ENCODE measurements at places on chromosomes 12 and 14.

DNA sequence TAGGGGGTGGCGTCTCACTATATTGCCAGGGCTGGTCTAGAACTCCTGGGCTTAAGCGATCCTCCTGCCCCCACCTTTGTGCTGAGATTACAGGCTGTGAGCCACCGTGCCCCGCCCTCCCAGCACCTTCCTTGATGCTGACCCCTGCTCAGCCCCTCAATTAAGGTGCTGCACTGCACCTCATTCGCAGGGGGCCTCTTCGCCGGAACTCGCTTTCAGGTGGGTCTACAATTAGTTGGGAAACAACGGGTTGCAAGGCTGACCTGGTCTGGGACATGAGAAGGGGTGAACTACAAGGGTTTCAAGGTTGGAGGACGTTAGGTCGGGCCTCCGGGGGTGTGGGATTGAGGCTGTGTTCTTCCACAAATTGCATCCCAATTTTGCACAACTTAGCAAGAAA is 1.2 kb upstream of the NOP2 start:
- no peak for DNase-seq

GRCh38 chr12:116384691-116385485 is 107.4 kb upstream of the MED13L start:
- DNase-seq: no peak

DNA sequence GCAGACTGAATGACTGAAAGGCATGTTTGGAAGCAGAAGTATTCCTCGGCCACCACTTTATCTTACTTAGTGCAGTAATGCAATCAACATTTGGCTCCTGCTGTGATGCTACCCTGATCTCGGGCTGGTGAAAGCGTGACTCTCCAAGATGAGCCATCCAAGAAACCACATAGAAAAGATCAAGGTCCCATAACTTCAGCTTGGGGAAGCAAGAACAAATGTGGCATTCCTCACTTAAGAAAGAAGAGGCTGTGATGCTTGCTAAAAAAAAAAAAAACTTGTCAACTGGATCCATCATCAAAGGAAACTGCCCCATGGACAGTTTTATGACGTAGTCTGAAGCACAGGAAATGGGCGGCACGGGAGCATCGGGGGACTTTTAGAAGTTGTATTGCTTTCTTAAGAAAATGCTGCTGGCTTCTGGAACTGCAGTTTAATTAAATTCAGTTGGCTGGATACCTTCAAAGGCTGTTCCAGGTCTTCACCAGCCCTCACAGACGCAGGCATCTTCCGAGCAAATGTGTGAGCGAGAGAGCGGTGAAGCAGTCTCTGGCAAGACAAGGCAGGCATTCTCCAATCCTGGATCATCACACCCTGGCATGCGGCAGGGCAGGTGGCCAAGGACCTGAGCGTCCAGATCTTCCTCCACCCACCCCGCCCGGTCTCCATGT is 38.2 kb upstream of the MAP1LC3B2 start:
- no peak for DNase-seq

DNA sequence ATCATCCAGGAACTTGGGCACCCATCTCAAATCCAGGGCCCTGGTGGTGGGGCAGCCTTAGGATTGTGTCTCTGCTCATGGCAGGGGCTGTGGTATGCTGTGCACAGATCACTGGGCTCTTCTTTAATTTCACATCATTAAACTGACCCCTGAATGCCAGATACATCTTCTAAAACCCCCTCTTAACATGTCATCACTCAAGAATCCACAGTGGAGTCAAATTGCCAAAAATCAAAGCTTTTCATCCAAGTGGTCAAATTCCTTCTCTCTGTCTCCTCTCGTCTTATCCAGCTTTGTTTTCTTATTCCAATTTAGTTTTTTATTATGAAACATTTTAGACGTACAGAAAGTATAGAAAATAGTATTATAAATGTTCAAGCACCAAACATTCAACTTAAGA is 97.5 kb downstream of the ADCK1 start:
- no peak for DNase-seq

Data from central memory CD4-positive, alpha-beta T cell (primary cell).